NCI-H526 treated with DMSO at 0.1 percent for 48 hours (cell line): ENCODE measurements at places on chromosomes 1 and 21.

GRCh38 chr1:77927414-77927813 lies 39.0 kb downstream of the NEXN start:
- DNase-seq, result no peak

GRCh38 chr1:17874231-17874630 lies 119.1 kb downstream of the ACTL8 start:
- DNase-seq, result no peak

- no peak for DNase-seq
These were observed 6.0 kb downstream of the LSS start for GRCh38 chr21:46222436-46223116.

GRCh38 chr1:7121622-7121988 lies 336.4 kb downstream of the CAMTA1 start:
- DNase-seq, result no peak

GRCh38 chr21:45826676-45827301 lies 154.8 kb upstream of the COL6A1 start:
- DNase-seq, result no peak

GRCh38 chr1:17112496-17113236 lies 6.6 kb downstream of the PADI2 start:
- no peak for DNase-seq

- no peak for DNase-seq
These were observed 8.6 kb upstream of the LRRC8B start for GRCh38 chr1:89516055-89516454.

GRCh38 chr21:45404730-45405270 lies at the start of gene COL18A1:
TSS of gene COL18A1 (plus strand) at chr21:45405165. CDS start at chr21:45405231, 66 bp downstream.
- DNase-seq, result peak; percentile 12

DNA sequence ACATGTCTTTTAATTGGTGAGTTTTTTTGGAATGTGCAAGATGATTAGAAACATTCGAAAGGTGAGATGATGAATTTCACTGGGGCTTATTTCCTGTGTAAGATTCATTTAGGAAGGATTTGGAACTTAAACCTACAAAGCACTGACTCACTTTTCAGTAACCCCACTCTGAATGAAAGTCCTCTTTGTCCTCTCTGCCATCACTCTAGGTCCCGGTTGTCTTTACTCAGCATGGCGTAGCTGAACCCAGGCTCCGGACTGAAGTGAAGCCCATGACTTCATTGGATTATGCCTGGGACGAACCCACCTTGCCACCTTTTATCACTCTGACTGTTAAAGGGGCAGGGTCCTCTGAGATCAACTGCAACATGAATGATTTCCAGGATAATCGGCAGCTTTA lies 139.4 kb downstream of the VPS13D start:
- no peak for DNase-seq

DNA sequence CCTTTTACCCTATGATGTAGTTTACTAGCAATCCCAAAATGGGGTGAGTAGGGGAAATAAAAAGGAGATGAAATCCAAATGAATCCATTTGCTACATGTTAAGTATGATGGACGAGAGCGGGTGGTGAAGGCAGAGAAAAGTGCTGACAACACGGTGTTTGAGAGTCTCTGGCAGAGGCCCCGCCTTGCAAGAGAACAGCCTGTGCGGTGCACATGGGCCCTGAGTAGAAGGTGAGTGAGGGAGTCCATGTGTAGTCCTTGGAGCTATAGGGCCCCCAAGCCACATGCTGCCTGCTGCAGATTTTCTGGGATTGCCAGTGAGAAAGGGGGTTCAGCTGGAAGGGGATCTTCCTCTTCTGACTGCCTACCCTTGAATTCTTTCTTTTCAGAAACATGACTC lies 177.1 kb downstream of the TNR start:
- no peak for DNase-seq

GRCh38 chr21:16420031-16420724 lies 690.4 kb downstream of the USP25 start:
- DNase-seq, result no peak

DNA sequence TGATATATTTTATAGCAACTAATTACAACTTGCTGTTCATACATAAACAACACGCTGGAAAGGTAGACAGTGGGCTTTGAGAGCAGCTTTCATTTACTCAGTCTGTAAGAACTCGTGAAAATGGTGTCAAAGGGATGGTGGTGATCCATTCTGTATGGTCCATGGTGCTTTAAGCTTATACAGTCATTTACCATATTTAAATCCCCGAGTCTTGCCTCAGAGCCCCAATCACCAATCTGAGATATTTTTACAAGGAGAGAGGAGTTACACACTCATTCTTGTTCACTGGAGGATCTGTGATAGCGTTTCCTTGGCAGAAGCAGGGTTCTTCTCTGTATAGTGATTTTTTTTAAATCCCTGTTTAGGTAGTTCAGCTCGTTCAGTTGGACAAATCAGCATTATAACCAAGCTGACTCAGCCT lies 694.6 kb downstream of the USP25 start:
- DNase-seq, result no peak

- no peak for DNase-seq
These were observed 95.1 kb upstream of the SOD1 start for GRCh38 chr21:31564439-31564838.

GRCh38 chr1:106254748-106255147 lies 801.7 kb upstream of the PRMT6 start:
- no peak for DNase-seq

DNA sequence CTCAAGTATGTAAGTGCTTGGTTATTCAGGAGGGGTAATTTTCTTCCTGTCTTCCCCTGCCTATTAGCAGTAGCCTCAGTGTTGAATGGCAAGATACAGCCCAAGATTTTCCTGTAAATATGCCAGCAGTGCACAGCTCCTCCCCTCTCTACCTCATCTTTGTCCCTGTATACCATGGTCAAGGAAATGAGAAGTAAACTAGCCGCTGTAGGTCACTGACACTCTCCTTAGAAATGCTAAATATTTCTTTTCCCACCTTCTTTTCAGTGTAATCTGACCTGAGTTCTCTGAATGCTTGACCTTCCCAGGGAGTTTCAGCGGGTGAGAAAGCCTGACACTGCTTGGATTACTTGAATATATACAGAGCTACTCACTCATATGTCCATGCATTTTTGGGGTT lies 84.1 kb upstream of the ZNF326 start:
- DNase-seq, result no peak

GRCh38 chr1:182274618-182275017 lies 117.0 kb downstream of the GLUL start:
- no peak for DNase-seq

DNA sequence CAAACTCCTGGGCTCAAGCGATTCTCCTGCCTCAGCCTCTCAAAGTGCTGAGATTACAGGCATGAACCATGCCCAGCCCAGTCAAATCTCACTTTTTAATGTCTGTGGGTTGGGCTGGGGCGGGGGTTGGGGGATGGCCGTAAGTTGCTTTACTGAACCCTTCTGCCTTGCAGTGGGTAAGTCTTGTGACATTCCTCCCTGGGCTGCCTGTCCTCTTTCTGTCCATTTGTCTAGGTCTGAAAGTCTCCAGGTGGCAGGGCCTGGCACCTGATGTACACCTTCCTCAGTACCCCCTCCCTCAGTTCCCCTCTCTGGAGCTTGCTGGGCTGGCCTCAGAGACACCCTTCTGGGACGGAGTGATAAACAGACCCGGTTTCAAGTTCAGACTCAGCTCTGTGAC lies 13.3 kb downstream of the ZNF362 start:
- DNase-seq, result no peak

- DNase-seq, result peak; percentile 43
These were observed 1.7 kb downstream of the NR5A2 start for GRCh38 chr1:200029035-200029821.

- no peak for DNase-seq
These were observed 221.2 kb downstream of the PTGER3 start for GRCh38 chr1:70826428-70826827.

GRCh38 chr1:228778026-228778425 lies 42.7 kb downstream of the RHOU start:
- no peak for DNase-seq
